Prostate gland (tissue), 2 donors: ENCODE measurements at places on chromosomes 5 and 9. TPM values are rescaled to one million over a fixed set of nuclear protein-coding genes. Genes with fewer than 3 reads are reported as not detected.
A peak's percentile ranks its signal among the peaks of the same experiment; 100 is the strongest.

Gene GLDC
- total RNA-seq, result 2.7 TPM

DNA sequence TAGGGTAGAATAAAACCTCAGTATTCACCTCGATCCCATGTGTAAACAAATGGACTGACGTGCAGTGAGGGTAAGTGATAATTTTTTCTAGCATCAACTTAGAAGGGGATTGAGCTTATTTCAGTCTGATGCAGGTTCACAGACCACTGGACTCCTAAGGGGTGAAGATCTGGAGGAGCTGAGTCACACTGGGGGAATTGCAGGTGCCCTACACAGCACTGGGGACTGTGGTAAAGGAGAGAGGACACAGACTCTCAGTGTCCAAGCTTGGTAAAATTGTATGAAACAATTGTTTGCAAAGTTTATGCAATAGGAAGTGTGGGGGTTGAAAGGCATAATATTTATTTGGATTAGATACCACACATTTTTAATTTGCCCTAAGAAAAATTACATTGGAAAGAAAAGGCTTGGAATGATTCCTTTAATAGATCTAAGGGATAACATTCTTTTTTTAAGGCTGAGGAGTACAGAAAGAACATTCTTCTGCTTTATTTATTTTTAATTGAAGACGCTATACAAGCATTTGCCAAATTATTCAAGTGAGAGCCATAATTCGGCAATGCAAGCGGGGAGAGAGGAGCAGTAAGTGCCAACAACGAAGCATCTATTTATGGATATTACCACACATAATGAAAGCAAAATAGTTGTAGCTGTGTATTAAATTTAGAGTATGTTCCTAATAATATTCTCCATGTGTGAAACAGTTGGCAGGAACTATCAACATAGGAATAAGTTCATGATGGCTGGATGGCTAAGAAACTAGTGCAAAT is 766.9 kb upstream of the ADAMTS16 start:
- H3K36me3 ChIP-seq, result no peaks in the 10 kb centered on the region
- H3K4me1 ChIP-seq, result no peaks in the 10 kb centered on the region
- no peak for DNase-seq
- H3K27me3 ChIP-seq, result no peaks in the 10 kb centered on the region
- H3K27ac ChIP-seq, result no peak overlapping the region

DNA sequence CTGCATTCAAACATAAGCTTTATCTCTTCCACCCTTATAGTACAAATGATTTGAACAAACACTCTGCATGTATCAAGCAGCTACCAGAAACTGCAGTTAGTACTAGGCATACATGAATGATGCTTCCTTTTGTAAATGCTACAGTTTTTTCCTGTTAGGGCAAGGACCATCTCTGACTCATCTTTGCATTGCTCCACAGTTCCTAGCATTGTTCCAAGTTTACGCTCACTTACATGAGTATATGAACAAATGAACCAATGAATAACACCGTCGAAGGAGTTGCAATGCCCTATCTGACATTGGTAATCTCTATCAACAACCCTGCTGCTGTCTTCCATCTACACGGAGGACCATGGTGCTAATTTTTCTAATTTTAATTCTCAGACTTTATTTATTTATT is 2.1 kb upstream of the ALDH7A1 start:
- no peak for DNase-seq
- no peak overlapping the region for H3K4me3 ChIP-seq
- H3K27me3 ChIP-seq, result no peaks in the 10 kb centered on the region
- H3K27ac ChIP-seq, result no peak overlapping the region

Gene FOXD4L4
- not detected for total RNA-seq

- DNase-seq, result peak; percentile 38
- no peaks in the 10 kb centered on the region for H3K27me3 ChIP-seq
- no peaks in the 10 kb centered on the region for H3K36me3 ChIP-seq
- peak overlapping the region; percentile 59 for H3K27ac ChIP-seq
Measured at GRCh38 chr5:177546258-177546741, 8.1 kb downstream of the FAM193B start.

Gene CAMK2A
- total RNA-seq, result 1.0 TPM

DNA sequence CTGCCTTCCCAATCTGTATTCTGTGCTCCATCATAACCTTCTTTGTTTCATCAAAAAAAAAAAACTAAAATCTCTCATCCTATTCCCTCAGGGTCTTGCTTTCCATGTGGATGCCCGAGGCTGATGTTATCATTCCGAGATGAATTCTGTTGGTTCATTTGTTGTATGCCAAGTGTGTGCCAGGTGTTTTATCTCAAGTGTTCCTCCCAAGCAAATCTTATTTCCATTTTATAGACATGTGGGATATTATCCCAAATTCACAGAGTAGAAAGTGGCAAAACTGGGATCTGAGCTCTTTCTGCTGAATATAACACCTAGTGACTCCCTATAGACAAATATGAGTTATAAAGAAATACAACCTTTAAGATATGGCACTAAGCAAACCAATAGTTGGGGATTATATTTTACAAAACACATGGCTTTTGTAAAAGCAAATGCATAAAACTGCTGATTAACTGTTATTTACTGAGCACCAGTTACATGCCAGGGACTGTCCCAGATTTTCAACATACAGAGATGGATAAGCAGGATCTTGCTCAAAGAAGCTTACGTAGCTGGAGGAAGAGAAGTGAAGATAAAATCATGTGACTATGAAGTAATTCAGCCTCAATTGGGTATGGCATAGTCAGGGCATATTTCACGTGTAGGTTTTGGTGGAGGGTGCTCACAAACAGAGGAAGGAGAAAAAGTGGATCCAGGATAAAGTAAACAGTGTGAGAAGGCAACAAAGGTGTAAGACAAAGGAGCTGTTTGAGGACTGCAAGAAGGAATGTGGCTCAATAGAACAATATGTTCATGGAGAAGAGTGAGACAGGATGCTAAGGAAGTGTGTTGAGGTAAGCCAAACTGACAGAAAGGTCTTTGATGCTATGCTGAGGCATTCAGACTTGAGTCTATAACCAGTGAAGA is 143.3 kb upstream of the ADAMTSL1 start:
- H3K4me1 ChIP-seq, result no peaks in the 10 kb centered on the region
- no peak overlapping the region for H3K27ac ChIP-seq
- H3K36me3 ChIP-seq, result no peaks in the 10 kb centered on the region
- no peak for DNase-seq

DNA sequence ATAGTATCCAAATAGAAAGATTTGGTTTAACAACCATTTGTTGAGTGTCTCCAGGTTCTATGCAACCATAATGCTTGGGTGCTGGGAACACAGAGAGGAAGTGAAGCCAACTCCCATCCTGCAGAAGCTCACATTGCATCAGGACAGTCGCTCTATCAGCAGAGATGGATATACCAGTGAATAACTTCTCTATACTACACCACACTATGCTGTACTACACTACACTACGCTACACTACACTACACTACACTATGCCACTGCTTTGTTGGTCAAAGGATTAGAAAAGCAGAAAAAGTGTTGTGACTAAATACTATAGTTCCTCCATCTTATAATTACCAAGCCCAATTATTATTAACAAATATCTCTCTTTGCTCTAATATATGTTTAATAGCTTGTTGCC is 89.2 kb upstream of the PRRC1 start:
- no peaks in the 10 kb centered on the region for H3K27me3 ChIP-seq
- H3K27ac ChIP-seq, result no peak overlapping the region
- no peaks in the 10 kb centered on the region for H3K4me1 ChIP-seq

- H3K4me1 ChIP-seq, result no peaks in the 10 kb centered on the region
- no peak overlapping the region for H3K27ac ChIP-seq
- no peak for DNase-seq
- H3K4me3 ChIP-seq, result no peak overlapping the region
- H3K36me3 ChIP-seq, result no peaks in the 10 kb centered on the region
Measured at GRCh38 chr9:61666310-61666709, 476.5 kb downstream of the SPATA31A7 start.

Gene CCIN
- 3.0 TPM for total RNA-seq

Gene SLC23A1
- total RNA-seq, result 26.3 TPM

DNA sequence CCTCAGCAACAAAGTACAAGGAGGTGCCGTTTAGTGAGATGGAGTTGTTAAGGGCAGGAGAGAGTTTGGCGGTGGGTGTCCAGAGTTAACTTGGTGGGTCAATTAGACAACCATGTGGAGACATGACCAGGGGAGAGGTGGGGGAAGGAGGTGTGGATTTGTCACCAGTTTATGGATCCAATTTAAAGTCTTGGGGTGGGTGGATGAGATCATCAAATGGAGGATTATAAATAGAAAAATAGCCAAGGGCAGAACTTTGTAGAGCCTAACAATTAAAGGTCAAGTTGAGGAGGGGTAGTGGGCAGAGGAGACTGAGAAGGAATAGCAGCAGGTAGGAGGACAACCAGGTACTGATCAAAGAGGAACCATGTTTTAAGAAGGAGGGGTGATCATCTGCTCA is 108.7 kb upstream of the IL12B start:
- H3K4me1 ChIP-seq, result no peaks in the 10 kb centered on the region
- no peak for DNase-seq
- H3K27ac ChIP-seq, result no peak overlapping the region
- H3K4me3 ChIP-seq, result no peak overlapping the region

DNA sequence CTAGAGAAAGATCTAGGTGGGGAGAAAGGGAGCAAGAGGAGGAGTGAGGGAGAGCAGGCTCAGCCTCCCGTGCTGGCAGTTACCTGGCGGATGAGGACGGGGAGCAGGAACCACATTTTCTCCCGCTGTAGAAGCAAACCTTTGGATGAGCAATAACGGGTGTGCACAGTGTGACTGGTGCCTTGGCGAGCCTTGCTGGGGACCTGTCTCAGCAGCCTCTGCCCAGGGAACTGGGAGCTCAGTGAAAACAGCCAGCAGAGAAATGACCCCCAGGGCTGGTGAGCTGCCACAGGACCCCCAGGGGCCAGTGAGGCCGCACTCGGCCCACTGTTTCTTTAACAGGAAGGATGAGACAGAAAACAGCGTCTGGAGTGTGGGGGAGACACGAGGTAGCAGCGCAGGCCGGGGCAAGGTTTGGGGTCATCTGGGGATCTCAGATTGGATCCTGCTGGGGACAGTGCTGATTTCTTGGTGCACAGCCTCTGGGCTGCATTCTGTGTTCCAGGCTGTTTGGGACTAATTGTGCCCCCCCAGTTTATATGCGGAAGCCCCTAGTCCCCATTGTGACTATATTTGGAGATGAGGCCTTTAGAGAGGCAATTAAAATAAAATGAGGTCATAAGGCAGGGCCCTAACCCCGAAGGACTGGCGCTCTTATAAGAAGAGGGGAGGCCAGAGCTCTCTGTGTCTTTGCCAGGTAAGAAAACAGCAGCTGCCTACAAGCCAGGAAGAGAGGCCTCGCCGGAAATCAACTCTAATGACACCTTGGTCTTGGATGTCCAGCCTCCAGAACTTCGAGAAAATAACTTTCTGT is 118.8 kb upstream of the PHYKPL start:
- H3K27me3 ChIP-seq, result no peaks in the 10 kb centered on the region
- no peak overlapping the region for H3K27ac ChIP-seq
- H3K36me3 ChIP-seq, result no peaks in the 10 kb centered on the region
- no peak overlapping the region for H3K4me3 ChIP-seq
- peaks cover 3% of the 10 kb centered on the region for H3K4me1 ChIP-seq
- DNase-seq, result no peak

DNA sequence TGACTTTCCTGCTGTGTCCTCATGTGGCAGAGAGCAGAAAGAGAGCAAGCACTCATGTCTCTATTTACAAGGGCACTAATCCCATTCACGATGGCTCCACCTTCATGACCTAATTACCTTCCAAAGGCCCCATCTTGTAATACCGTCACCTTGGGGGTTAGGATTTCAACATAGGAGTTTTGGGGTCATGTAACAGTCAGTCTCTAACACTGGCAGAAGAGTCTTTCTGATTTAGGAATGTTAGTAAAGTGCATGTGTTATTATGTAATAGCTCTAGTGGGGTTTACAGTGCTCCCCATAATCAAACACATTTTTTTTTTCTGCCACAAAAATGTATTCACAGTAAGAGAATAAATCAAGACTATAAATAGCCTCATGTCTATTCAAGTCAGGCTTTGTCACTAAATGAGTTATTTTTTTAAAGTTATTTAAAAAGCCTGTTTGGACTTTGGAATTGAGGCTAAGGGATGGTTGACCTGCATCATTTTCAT is 19.1 kb downstream of the GALNT10 start:
- H3K4me3 ChIP-seq, result no peak overlapping the region
- no peaks in the 10 kb centered on the region for H3K4me1 ChIP-seq
- no peaks in the 10 kb centered on the region for H3K27me3 ChIP-seq
- no peak overlapping the region for H3K27ac ChIP-seq
- no peaks in the 10 kb centered on the region for H3K36me3 ChIP-seq

- H3K27ac ChIP-seq, result no peak overlapping the region
- no peaks in the 10 kb centered on the region for H3K27me3 ChIP-seq
- no peaks in the 10 kb centered on the region for H3K4me1 ChIP-seq
- no peaks in the 10 kb centered on the region for H3K36me3 ChIP-seq
- DNase-seq, result no peak
Measured at GRCh38 chr5:170626507-170627150, 122.8 kb downstream of the KCNIP1 start.
